HS-5 (cell line): ENCODE measurements at places on chromosomes 16 and 17.
A peak's percentile ranks its signal among the peaks of the same experiment; 100 is the strongest.

- DNase-seq, result no peak
Measured at GRCh38 chr17:63431939-63432804, 13.9 kb downstream of the CYB561 start.

DNA sequence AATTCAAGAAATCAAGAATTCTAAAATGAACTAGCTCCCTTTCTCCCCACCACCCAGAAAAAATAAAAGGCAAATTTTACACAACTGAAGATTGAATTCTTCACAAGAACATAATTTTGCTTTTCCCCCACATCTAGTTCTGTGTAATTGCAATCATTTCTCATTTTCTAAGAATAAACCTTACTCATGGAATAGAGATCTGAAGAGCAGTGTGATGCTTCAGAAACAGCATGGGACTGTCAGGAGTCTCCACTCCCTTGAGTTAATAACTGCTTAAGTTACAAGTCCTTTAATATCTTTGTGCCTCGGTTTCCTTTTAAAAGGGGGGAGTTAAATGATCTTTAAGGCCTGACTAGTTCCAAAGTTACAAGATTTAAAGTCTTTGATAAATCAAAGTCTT lies 53.7 kb downstream of the CACNG1 start:
- DNase-seq, result no peak

DNA sequence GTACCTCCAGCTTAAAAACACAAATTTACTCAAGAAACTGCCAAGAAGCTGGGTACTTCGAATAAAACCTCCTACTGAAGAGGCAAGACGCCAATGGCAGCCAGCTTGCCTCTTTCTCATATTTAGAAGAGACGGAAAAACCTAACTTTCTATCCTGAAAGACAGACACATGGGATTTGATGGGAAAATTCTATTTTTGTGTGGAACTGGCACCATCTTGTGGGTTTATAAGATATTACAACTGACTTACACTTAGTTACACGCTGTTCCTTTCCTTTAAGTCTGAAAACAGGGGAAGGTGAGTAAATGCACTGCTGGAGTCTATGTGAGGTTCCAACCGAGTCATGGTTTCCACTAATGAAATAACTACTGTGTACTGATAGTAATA lies 10.3 kb downstream of the ZNF18 start:
- peak; percentile 18 for DNase-seq

GRCh38 chr17:77428020-77428748 lies 287.4 kb downstream of the SEC14L1 start:
- DNase-seq, result no peak

- DNase-seq, result no peak
Measured at GRCh38 chr17:80260791-80261158, at the start of gene RNF213. TSS of gene RNF213 (plus strand) at chr17:80260852. CDS start at chr17:80263682, 2,830 bp downstream.

DNA sequence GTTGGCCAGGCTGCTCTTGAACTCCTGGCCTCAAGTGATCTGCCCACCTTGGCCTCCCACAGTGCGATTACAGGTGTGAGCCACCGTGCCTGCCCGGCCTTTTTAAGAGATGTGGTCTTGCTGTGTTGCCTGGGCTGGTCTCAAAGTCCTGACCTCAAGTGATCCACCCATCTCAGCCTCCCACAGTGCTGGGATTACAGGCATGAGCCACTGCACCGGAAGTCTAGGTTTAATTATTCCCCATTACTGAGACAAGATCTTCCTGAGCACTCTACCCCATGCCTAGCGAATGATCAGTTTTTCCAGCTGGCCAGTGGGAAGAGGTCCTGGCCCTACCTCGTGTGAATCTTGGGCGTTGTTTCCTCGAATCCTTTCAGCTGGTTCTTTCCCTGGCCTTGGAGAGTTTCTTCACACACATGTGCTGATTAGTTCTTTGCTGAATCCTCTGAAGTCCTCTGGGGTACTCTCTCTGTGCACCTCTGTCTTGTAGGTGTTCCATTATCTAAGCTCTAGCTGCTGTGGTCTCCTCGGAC lies 18.9 kb downstream of the C16orf54 start:
- no peak for DNase-seq

DNA sequence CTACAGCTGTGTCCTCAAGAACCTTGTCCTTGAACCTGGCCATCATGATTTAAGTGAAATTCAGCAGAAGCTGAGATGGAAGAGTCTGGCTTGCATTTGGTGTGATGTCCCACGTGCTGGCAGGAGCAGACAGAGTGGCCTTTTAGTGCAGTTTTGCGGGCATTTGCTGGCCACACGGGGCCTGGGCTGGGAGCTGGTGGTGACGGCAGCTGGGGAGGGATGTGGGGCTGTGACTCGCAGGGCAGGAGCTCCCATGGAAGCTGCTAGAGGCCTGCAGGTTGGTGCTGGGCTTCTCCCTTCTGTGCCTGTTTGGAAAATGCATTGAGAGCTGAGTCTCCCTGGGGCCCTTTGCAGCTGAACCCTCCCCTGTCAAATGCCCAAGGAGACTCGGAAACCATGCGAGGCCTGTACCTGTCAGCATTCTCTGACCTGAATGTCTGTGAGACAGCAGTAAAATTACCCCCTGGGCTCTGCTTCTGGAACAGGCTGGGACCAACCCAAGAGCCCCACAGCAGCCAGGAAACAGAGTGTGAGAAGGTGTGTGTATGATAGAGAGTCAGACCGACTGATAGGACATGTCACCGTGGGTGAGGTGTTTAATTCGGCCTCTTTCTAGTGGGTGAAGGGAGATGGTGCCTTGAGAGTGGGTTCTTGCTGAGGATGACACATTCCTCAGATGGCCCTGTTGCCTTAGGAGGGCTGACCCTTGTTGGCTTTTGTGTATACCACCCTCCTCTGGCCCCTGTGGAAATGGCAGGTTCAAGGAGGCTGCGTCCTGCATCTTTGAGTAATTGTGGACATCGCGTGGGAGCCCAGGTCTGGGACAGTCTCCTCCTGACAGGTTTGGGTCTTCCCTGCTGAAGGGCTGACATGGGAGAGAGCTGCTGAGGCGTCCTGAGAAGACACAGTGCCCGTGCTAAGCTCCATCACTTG lies 145.5 kb downstream of the MSI2 start:
- no peak for DNase-seq

DNA sequence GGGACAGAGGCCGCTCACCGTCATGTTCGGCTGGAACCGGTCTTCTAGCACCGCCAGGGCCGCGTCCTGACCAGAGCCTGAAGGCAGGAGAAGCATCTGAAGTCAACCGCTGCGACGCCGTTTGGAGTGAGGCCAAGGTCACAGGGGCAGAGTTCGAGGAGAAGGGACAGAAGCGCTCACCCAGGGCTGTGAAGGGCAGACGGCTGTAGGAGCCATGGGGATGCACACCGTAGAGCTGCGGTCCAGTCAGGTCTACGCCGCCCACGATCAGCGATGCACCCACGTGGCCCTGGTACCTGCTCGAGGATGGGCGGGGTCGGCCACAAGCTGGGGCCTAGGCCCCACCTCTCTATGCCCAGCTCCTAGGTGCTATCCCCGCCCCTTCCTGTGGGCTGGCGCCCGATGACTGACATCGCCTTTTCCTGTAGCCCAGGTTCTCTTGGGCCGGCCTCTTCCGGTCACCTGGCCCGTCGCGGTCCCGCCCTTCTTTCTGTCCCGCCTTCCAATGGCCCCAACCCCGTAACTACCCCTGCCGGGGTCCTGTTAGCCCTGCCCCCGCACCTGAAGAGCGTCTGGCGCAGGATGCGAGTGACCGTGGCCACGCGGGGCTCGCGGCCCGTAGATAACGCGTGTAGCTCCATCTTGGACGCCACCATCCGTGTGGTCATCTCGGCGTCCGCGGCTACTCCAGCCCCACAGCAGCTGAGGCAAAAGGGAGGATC lies 1.1 kb downstream of the PSMB10 start:
- peak; percentile 86 for DNase-seq

DNA sequence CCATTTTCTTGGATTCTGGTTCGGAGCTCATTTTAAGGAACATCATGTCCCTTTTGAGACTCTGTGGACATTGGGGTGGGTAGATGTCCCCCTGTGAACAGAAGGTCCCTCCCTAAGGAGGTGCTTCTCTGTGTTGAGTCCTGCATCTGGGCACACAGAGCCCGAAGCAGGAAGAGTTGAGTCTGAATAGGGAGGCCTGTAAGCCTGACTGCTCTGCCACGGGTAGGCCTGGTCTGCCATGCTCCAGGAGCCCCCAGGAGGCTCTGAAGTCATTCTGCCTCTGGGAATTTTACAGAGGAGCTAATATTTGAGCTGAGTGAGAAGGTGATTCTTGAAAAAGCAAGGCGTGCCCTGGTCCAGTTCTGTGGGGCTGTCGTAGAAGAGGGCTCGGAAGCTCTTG lies 50.6 kb downstream of the TENT4B start:
- no peak for DNase-seq

GRCh38 chr17:71085238-71086033 lies 916.1 kb downstream of the KCNJ2 start:
- DNase-seq, result no peak

DNA sequence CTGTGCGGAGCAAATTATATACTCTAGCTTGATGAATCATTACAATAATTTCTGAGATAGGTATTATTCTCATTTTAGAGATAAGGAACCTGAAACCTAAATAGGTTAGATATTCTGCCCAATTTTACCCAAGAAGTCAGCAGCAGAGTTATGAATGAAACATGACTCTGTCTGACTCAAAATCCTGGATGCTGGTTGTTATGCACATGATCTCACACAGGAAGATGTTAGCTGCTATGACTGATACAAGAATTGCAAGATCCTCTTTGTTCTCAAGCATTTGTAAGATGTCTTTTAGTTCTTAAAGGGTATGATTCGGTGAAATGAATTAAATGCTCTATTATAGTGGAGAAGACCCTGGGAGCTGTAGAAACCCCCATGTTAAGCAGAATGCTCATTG lies 447.8 kb downstream of the KIF2B start:
- no peak for DNase-seq

DNA sequence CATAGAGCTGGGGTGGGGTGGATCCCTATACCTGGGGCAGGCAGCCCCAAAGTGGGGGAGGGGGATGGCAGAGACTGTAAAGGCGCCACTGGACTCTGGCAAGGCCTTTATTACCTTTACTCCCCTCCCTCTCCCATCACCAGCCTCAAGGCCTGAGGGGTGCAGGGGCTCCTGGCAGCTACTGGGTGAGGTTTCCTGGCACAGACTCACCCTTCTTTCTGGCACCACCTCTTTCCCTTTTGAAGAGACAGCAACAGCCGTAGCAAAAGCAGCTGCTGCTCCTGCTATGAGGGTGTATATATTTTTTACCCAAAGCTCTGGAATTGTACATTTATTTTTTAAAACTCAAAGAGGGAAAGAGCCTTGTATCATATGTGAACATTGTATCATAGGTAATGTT lies 17.6 kb downstream of the RAPGEFL1 start:
- no peak for DNase-seq

DNA sequence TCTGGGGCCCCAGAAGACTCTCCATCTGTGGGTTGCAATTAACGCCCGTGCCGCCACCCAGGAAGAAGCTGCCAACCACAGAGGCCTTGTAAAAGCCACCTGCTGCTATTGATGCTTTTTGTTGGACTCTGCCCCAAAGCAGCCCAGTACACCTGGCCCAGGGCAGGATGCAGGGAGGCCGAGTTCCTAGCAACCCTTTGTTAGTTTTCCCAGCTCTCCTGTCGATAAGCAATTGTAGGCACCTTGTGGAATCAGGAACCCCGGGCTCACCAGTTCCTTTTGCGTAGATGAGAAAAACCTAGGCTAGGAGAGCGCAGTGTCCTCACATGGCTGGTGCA lies 103.3 kb downstream of the ABCC6 start:
- no peak for DNase-seq
